ENCODE measurements at places on chromosomes 16 and 17.
A peak's percentile ranks its signal among the peaks of the same experiment; 100 is the strongest.

GRCh38 chr17:41553987-41554680 is 17.7 kb downstream of the KRT9 start:
- no peak for DNase-seq

GRCh38 chr17:73770115-73770848 is 126.0 kb upstream of the SDK2 start:
- DNase-seq = peak; percentile 63

- no peak for DNase-seq
These were observed 22.7 kb downstream of the RNF43 start for GRCh38 chr17:58394534-58395223.

GRCh38 chr17:4490109-4490591 is 8.5 kb upstream of the SPNS2 start:
- DNase-seq = no peak

GRCh38 chr16:85002099-85002541 is 9.2 kb downstream of the ZDHHC7 start:
- no peak for DNase-seq

GRCh38 chr16:68724797-68725196 is 12.3 kb upstream of the CDH1 start:
- DNase-seq = no peak

DNA sequence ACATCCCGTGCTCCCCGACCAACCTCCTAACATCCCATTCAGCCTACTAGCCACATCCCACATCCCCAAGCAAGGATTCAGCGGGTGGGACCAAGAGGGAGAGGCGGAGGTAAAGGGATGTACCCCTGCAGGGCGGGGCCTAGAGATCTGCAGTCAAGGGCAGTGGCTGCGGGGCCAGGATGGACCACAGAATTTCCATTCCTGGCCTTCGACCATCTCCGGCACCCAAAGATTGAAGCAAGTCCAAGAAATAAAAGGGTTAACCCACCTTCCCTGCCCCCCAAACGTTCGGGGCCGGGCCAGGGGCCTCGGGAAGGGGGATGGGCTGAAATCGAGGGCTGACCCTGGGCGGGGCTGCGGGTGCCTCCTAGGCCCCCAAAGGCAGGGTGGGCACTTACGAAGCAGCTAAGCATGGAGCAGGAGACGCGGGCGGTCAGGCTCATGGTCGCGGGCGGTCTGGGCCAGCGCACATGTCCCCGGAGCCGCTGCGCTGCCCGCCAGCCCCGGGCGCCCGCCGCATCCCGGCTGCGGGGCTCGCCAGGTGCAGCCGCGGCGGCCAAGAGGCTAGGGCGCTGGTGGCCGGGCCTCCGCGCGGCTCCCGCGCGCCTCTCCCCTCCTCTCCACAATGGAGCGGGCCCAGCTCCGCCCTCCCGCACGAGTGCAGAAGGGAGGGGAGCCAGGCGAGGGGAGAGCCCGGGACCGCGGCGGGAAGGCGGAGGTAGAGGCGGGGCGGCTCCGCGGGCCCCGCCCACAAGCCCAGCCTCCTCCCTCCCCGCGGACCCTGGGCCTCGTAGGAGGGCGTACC is at the start of gene MTMR4:
Gene MTMR4 (minus strand): TSS at position 674 of the 805 bp plus-strand sequence. CDS start 231 bp downstream, at position 443.
- DNase-seq = peak; percentile 84

- DNase-seq = no peak
These were observed 18.5 kb upstream of the CPD start for GRCh38 chr17:30360086-30360808.

DNA sequence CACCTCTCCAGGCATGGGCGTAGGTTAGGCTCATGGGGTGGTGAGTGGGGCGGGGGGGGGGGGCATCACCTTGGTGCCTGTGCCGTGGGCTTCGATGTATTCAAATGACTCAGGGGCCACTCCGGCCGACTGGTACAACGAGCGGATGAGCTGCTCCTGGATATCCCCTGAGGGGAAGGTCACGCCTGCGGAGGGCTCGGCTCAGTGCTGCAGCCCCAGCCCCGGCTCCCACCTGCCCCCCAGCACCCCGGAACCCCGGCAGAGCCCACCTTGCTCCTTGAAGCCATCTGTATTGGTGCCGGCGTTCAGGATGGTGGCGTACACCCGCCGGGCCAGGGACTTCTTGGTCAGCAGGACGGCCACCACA is 5.4 kb downstream of the FASN start:
- no peak for DNase-seq

DNA sequence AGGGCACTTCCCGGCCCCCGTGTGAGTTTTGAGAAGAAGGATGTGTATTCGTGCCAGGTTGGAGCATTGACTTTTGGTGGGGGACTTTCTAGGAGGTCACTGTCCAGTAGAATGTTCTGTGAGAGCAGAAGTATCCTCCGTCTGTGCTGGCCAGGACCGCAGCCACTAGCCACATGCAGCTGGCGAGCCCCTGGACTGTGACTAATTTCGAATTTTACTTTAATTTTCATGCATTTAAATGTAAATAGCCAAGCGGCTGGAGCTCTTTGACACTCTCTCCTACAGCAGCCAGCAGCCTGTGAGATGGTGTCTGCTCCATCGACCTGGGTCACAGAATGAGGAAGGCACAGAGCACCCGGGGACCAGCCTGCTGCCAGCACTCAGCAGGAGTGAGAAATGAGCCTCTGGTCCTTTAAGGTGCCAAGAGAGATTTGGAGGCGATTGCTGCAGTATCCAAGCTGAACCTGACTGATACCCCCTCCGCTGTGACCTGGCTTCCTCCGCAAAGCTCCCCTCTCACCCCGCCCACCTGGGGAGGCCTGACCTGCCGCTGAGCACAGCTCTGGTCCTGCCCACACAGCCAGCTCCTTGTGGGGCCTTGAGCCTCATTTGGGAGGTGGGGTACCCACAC is 7.8 kb downstream of the ATP2A3 start:
- DNase-seq = no peak

DNA sequence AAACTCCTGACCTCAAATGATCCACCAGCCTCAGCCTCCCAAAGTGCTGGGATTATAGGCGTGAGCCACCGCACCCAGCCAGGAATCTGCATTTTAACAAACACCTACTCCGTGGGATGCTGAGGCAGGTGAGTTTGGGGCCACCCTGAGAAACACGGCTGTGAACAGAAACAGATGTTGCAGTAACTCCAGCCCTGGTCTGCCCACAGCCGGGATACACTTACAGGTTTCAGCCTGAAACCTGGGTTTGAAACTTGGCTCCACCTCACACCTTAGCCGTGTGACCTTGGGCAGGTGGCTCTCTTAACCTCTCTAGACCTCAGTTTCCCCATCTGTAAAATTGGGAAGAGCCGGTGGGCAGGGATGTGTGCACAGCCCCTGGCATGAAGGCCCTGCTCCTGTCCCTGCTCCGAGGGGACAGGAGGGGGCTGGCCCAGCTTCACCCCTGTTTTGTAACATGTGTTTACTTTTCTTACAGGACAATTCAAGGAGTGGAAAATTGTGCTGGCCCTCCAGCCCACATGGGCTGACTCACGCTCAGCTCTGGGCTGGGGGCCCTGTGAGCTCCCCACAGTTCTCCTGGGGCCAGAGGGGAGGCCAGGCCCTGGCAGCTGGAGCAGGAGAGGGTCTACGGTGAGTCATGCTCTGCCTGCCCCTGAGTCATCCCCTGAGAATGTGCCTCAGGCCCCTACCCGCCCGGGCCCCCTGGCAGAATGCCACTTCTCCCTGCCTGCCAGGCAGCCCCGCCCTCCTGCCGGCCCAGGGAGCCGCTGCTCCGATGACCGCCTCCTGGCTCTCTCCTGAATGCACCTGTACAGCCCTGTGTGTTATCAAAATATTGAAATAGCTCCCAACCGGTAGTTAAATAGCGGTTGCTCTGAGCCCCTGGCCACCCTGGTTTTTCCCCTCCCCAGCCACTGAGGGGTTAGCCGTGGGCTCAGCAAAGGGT is 7.7 kb upstream of the PPL start:
- peak; percentile 76 for DNase-seq

DNA sequence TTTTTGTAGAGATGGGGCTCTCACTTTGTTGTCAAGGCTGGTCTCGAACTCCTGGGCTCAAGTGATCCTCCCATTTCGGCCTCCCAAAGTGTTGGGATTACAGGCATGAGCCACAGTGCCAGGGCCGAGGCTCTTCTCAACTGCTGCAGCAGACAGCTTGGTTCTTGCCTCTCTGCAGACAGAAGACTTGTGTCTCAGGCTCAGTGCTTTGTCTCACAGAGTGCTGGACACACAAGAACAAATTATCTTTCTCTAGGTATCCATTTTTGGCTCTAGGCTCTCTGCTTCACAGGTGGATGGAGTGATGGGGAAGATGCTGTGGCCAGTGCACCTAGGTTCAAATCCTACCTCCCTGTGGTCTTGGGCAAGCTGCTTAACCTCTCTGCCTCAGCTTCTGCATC is 80.8 kb upstream of the RNU2-1 start:
- no peak for DNase-seq

DNA sequence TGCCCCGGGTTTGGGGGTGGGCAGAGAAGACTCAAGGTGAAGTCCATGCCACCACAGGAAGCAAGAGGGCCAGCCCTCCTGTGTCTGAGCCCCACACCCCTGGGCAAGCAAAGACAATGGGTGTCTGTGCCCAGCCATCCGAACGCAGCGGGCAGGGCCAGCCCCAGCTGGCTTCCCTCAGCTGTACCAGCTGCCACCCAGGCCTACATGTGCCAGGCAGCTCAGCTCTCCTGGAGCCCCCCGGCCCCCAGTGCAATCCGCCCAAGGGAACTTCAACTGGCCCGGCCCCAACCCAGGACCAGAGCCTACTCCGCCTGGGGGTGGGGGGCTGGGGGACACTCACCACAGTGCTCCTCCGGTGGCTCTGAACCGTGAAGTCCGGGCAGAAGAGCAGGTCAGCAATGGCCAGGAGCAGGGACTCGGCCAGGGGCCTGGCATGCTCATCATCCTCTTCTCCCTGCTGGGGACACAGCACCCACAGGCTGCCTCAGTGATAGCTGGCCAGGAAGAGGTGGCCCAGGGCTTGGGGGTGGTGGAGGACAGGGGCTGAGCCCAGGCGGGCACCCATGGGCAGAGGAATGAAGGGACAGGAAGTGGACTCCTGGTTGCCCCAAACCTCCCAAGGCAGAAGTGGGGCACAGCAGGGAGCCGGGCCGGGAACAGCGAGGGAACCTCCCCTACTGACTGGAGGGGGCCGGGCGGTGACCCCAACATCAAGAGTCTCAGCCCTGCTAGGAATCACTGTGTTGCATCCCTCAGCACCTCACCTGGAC is 9.8 kb downstream of the HID1 start:
- DNase-seq = no peak

DNA sequence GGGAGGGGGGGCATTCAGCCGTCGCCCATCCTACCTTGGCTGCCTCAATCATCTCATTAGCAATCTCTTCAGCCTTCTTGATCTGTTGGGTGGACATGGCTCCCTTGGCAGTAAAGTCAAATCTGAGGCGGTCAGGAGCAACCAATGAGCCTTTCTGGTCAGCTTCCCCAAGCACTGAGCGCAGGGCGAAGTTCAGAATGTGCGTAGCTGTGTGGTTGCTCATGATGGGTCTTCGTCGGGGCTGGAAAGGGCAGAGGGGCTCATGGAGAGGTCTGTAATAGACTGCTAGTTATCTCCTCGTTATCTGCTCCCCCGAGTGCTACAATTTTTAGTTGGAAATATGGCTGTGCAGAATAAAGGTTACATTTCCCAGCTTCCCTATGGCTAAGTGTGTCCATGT is 7.2 kb upstream of the EXOSC6 start:
- DNase-seq = no peak

- no peak for DNase-seq
These were observed 90.6 kb upstream of the CIBAR2 start for GRCh38 chr16:85202631-85203461.

DNA sequence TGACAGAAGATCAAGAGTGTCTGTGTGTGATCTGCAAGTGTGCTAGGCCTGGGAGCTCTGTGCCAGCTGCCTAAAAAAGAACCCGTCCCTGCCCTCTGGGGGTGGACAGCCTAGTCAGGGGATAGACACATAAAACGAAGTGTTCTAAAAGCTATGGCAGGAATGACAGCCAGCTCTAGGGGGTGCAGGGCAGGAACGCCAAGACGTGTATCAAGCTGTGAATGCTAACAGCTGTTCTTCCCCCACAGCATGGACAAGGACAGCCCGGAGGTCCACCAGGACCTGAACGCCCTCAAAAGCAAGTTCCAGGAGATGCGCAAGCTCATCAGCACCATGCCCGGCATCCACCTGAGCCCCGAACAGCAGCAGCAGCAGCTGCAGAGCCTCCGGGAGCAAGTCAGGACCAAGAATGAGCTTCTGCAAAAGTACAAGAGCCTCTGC is 5.1 kb downstream of the RASD1 start:
- no peak for DNase-seq

GRCh38 chr17:65659512-65659911 is 98.1 kb upstream of the AXIN2 start:
- DNase-seq = no peak

DNA sequence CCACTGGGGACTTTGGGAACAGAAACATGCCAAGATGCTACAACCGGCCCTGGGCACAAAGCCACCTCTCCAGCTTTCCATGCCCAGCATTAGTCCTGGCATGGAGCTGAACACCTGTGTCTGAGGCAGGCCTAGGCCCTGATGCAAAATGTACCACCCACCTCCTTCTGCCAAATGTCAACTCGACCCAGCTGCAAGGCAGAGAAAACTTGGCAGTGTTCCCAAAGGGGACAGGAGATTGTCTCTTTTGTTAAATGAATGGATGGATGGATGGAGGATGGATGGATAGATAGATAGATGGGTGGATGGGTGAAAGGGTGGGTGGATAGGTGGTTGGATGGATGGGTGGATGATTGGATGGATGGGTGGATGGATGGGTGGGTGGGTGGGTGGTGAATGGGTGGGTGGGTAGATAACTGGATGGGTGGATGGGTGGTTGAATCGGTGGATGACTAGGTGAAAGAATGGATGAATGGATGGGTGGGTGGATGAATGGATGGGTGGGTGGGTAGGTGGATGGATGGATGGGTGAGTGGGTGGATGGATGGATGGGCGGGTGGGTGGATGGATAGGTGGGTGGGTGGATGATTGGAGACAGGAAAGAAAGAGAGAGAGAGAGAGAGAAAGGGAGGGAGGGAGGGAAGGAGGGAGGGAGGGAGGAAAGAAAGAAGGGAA is 73.4 kb upstream of the TNRC6C start:
- DNase-seq = no peak

- DNase-seq = no peak
These were observed 56.2 kb downstream of the HSD17B2 start for GRCh38 chr16:82091241-82091640.

DNA sequence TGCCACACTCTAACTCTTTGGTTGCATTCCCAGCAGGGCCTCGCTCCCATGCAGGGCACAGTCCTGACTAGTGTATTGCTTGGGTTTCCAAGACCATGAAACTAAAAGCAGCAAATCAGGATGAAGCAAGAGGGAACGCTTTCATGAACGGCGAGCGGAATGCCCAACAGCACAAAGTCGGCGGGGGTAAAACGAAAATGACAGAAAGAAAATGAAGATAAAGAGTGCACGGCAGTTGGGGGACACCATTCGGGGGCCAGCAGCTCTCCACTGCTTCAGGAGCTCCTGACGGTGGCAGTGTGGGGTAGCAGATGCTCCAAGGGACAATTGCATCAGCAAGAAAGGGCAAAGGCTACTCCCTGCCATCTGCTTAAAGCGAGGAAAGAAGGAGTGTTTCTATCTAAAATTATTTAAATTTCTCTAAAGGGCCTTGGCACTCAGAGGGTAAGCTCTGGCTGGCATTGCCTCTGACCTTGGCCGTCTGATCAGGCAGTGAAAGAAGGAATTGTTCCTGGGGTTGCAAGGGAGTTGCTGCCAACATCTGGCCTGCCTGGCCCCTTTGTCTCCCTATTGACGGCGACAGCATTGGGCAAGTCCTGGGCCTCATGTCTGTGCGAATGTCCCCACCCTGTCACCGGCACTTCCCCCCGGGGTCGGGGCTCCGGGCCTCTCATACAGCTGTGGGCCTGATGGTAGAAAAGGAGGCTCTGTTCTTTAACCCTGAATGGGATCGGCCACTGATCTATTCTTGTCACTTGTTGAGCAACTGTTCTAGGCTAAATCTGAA is 138.2 kb downstream of the CMIP start:
- no peak for DNase-seq
